A549 treated with GW870086 at 1 μM for 4 hours (cell line): ENCODE measurements at places on chromosomes 11 and 22. TPM values are rescaled to one million over a fixed set of nuclear protein-coding genes. Genes with fewer than 3 reads are reported as not detected.

Gene MOGAT2
- not detected in 5 replicates for total RNA-seq

Gene DBX1
- not detected in 5 replicates for total RNA-seq

Gene DYNC2H1
- total RNA-seq, result 5.9 to 6.9 TPM (median 6.7 TPM) in 5 replicates

Gene ATXN10
- total RNA-seq, result 103 to 115 TPM (median 105 TPM) in 5 replicates

Gene PANX2
- total RNA-seq, result 4.8 to 6.5 TPM (median 6.0 TPM) in 5 replicates

Gene CFAP300
- total RNA-seq, result 4.6 to 8.0 TPM (median 5.7 TPM) in 5 replicates

Gene OR8D4
- total RNA-seq, result not detected in 5 replicates

Gene SAA4
- not detected in 5 replicates for total RNA-seq

Gene LMNTD2
- total RNA-seq, result 1.9 to 3.0 TPM (median 2.3 TPM) in 5 replicates

Gene MUC2
- total RNA-seq, result 0.07 to 0.24 TPM (median 0.11 TPM) in 5 replicates

Gene C11orf97
- not detected in 5 replicates for total RNA-seq

Gene HEPHL1
- total RNA-seq, result not detected in 5 replicates

Gene SPTBN2
- total RNA-seq, result 8.0 to 11.7 TPM (median 9.5 TPM) in 5 replicates

Gene TRPM5
- total RNA-seq, result not detected in 5 replicates

Gene P2RY6
- 5.8 to 10.4 TPM (median 8.9 TPM) in 5 replicates for total RNA-seq

Gene CRYBA4
- not detected in 5 replicates for total RNA-seq

Gene E2F8
- 5.6 to 7.0 TPM (median 6.2 TPM) in 5 replicates for total RNA-seq

Gene CCDC15
- 0.29 to 0.67 TPM (median 0.52 TPM) in 5 replicates for total RNA-seq

Gene IGLL1
- not detected in 5 replicates for total RNA-seq

Gene ALX4
- total RNA-seq, result 2.3 to 3.4 TPM (median 2.9 TPM) in 5 replicates

Gene IFT27
- total RNA-seq, result 12.4 to 25.7 TPM (median 23.3 TPM) in 5 replicates

Gene MIAT
- total RNA-seq, result 0.22 to 0.32 TPM (median 0.23 TPM) in 5 replicates

Gene UBQLNL
- not detected in 5 replicates for total RNA-seq

Gene OR10G6
- not detected in 5 replicates for total RNA-seq

Gene ARHGAP42
- 4.5 to 6.3 TPM (median 5.5 TPM) in 5 replicates for total RNA-seq

Gene FIBIN
- not detected in 5 replicates for total RNA-seq

Gene WT1
- 4.6 to 6.0 TPM (median 5.1 TPM) in 5 replicates for total RNA-seq

Gene CDC42EP2
- total RNA-seq, result 17.3 to 23.6 TPM (median 20.1 TPM) in 5 replicates

Gene MS4A1
- not detected in 5 replicates for total RNA-seq

Gene FBLN1
- total RNA-seq, result 35.8 to 50.8 TPM (median 50.2 TPM) in 5 replicates

Gene TRAF6
- 5.9 to 8.2 TPM (median 7.7 TPM) in 5 replicates for total RNA-seq

Gene OSBP2
- 8.9 to 11.4 TPM (median 9.8 TPM) in 5 replicates for total RNA-seq

Gene CCDC116
- 0.09 TPM in 1 of 5 replicates, not detected in the others for total RNA-seq

Gene TLCD5
- total RNA-seq, result 4.9 to 7.5 TPM (median 6.8 TPM) in 5 replicates
